ENCODE measurements at places on chromosomes 1 and 21.

GRCh38 chr21:17585875-17586450, 26.7 kb downstream of the BTG3 start:
- no peak overlapping the region for H3K4me3 ChIP-seq
- no peaks in the 10 kb centered on the region for H3K27me3 ChIP-seq
- H3K4me1 ChIP-seq: peaks cover 8% of the 10 kb centered on the region
- H3K36me3 ChIP-seq: no peaks in the 10 kb centered on the region
- DNase-seq: no peak

GRCh38 chr1:156789621-156790318, 22.4 kb downstream of the PRCC start:
- no peak overlapping the region for H3K27ac ChIP-seq
- no peak for DNase-seq
- H3K36me3 ChIP-seq: peaks cover 2% of the 10 kb centered on the region
- H3K4me1 ChIP-seq: no peaks in the 10 kb centered on the region

DNA sequence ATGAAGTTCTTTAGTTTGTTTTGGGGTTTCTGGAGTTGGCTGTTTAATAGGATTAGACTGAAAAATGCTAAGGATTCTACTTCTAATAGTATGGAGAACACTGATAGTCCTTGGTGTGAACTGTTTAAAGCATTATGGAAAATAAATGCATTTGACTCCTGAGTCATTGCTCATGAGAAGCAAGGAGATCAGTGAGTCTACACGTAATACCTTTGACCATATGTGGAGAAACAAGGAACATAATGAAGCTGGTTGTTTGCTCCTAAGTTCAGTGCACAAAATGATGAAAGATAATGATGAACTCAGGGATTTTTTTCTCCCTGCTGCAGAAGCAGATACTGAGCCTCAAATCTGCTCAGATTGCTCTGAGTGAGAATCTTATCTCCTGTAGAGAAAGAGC, 158.9 kb upstream of the COL11A1 start:
- no peak overlapping the region for H3K4me3 ChIP-seq
- H3K27me3 ChIP-seq: no peaks in the 10 kb centered on the region
- DNase-seq: no peak
- H3K36me3 ChIP-seq: no peaks in the 10 kb centered on the region
- no peaks in the 10 kb centered on the region for H3K4me1 ChIP-seq

- no peak for DNase-seq
- H3K27ac ChIP-seq: no peak overlapping the region
- peaks cover 1% of the 10 kb centered on the region for H3K36me3 ChIP-seq
- H3K4me3 ChIP-seq: no peak overlapping the region
- peaks cover 32% of the 10 kb centered on the region for H3K4me1 ChIP-seq
Observed at GRCh38 chr1:39394598-39394997, 96.8 kb upstream of the BMP8A start.

DNA sequence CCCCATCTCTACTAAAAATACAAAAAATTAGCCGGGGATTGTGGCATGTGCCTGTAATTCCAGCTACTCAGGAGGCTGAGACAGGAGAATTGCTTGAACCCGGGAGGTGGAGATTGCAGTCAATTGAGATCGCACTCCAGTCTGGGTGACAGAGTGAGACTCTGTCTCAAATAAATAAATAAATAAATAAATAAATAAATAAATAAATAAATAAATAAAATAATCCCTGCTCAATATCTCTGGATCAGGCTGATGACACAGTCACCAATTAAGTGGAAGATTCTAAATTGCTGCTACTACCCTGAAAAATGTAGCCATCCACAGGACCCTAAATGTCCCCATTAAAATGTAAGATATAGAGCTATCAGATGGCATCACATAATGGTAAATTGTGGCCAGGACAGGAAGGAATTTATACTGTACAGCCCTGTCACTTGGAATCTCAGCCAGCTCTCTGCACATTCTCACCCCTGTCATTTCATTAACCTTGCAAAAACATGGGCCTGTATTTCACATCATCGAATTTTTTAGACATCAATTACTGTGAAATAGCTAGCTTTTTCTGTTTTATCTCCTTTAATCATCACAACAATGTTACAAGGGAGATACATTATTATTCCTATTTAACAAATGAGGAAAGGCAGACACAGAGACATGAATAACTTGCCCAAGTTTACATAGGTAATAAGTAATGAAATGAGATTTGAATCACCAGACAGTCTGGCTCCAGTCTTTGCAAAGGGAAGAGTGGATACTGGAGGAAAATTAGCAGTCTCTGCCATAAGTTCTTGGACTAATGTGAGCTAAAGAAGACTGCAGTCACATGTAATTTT, 56.7 kb upstream of the NTPCR start:
- no peaks in the 10 kb centered on the region for H3K27me3 ChIP-seq
- no peak overlapping the region for H3K27ac ChIP-seq
- H3K4me3 ChIP-seq: no peak overlapping the region
- no peaks in the 10 kb centered on the region for H3K36me3 ChIP-seq

DNA sequence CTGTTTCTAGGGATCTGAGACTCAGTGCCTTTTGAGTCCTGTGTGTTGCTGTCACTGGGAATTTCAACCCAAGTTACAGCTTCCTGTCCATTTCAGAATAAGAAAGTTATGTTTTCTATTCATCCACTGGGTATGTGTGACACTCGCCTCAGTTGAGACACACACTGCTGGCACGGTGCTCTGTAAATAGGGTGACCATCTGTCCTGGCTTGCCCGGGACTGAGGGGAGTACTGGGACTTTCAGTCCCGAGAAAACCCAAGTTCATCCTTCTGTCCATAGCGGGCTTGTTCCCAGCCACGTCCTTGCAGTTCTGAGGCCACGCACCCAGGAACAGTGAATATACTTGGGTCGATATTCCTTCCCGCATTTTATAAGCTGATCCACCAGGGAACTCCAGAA, 56.3 kb upstream of the DISP3 start:
- no peak overlapping the region for H3K4me3 ChIP-seq
- H3K4me1 ChIP-seq: no peaks in the 10 kb centered on the region
- DNase-seq: no peak
- no peaks in the 10 kb centered on the region for H3K36me3 ChIP-seq
- H3K27ac ChIP-seq: no peak overlapping the region

GRCh38 chr1:115210302-115210711, 121.0 kb upstream of the TSPAN2 start:
- DNase-seq: no peak
- peaks cover 6% of the 10 kb centered on the region for H3K4me1 ChIP-seq
- no peaks in the 10 kb centered on the region for H3K36me3 ChIP-seq
- no peak overlapping the region for H3K27ac ChIP-seq

DNA sequence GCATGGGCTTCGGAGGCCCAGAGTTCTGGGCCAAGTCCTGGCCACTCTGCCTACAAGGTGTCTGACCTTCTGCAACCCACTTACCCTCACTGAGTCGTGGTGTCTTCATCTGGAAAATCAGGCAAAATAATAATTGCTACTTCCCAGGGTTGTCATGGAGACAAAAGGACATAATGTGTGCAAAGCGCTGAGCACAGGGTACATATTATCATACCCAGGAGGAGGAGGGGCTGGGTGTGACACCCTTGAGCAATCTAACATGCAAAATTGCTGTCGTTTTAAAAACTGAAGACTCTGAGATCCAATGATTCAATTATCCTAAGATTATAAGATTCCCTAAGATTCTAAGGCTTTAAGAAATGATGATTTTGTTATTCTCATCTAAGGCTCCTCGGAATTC, 459.5 kb downstream of the PTPRU start:
- no peak for DNase-seq
- H3K27me3 ChIP-seq: no peaks in the 10 kb centered on the region
- no peaks in the 10 kb centered on the region for H3K36me3 ChIP-seq
- no peak overlapping the region for H3K4me3 ChIP-seq
- no peak overlapping the region for H3K27ac ChIP-seq

- no peak overlapping the region for H3K4me3 ChIP-seq
- H3K4me1 ChIP-seq: no peaks in the 10 kb centered on the region
- DNase-seq: no peak
- no peaks in the 10 kb centered on the region for H3K27me3 ChIP-seq
- H3K36me3 ChIP-seq: no peaks in the 10 kb centered on the region
- no peak overlapping the region for H3K27ac ChIP-seq
Observed at GRCh38 chr1:215104283-215104682, 21.7 kb downstream of the KCNK2 start.

DNA sequence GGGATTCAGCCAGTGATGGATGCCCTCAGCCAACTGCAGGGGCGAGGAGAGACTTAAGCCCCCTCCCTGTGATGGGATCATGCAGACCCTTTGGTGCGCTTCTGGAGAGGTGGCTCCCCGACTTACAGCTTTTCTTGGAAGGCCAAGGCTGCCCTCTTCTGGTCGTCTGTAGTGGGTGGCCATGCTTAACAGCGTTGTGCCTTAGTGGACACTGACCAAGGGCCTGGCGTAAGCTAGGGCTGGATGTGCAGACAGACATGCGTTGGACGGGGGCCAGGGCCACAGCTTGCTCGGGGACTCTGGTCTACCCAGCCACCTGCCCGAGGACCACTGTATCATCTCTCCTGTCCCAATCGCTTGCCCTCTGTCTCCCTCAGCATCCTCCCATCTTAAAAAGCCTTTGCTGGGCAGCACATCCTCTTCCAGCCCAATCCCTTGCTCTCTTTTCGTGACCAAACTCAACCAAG, 5.5 kb downstream of the AZIN2 start:
- DNase-seq: peak; percentile 65
- H3K36me3 ChIP-seq: no peaks in the 10 kb centered on the region
- no peaks in the 10 kb centered on the region for H3K4me1 ChIP-seq
- no peaks in the 10 kb centered on the region for H3K27me3 ChIP-seq

GRCh38 chr1:37752583-37753471, 12.1 kb downstream of the EPHA10 start:
- no peaks in the 10 kb centered on the region for H3K4me1 ChIP-seq
- no peak overlapping the region for H3K27ac ChIP-seq
- H3K36me3 ChIP-seq: no peaks in the 10 kb centered on the region
- no peaks in the 10 kb centered on the region for H3K27me3 ChIP-seq
- DNase-seq: peak; percentile 55
- peak overlapping the region; percentile 32 for H3K4me3 ChIP-seq

GRCh38 chr1:16073490-16074119, at the start of gene FAM131C:
FAM131C (minus strand) TSS chr1:16073651; CDS start chr1:16073442, 209 bp downstream.
- H3K4me3 ChIP-seq: peak within 1 kb of the TSS; percentile 46
- H3K27me3 ChIP-seq: no peaks in the 10 kb centered on the region
- DNase-seq: peak; percentile 54
- H3K4me1 ChIP-seq: no peaks in the 10 kb centered on the region

DNA sequence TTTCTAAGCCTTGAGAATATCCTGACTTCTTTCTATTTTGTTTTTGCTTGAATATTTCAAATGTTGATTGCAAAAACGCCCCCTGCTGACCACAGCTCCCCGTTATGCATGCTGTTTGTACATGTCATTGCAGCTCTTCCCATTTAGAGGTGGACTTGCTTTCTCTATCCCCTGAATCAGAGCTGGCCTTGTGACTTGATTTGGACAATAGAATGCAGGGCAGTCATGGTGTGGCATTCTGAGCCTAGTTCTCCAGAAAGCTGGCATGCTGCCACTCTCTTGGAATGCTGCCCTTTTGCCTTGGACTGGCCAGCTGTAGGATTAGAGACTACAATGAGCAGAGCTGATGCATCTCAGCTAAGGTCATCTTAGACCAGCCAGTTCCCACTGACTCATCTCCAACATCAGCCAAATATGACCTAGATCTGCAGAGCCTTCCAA, 1561.5 kb downstream of the MRPL39 start:
- H3K36me3 ChIP-seq: no peaks in the 10 kb centered on the region
- no peak overlapping the region for H3K27ac ChIP-seq
- peak; percentile 34 for DNase-seq
- H3K4me3 ChIP-seq: no peak overlapping the region

- peaks cover 38% of the 10 kb centered on the region for H3K4me1 ChIP-seq
- DNase-seq: peak; percentile 98
- peaks cover 15% of the 10 kb centered on the region for H3K36me3 ChIP-seq
- H3K27me3 ChIP-seq: no peaks in the 10 kb centered on the region
- peak overlapping the region; percentile 47 for H3K4me3 ChIP-seq
- peak overlapping the region; percentile 100 for H3K27ac ChIP-seq
Observed at GRCh38 chr1:156746728-156747631, 4.5 kb downstream of the HDGF start.

GRCh38 chr21:40639616-40640194, 207.3 kb downstream of the DSCAM start:
- no peak overlapping the region for H3K4me3 ChIP-seq
- no peak for DNase-seq
- H3K27me3 ChIP-seq: no peaks in the 10 kb centered on the region

DNA sequence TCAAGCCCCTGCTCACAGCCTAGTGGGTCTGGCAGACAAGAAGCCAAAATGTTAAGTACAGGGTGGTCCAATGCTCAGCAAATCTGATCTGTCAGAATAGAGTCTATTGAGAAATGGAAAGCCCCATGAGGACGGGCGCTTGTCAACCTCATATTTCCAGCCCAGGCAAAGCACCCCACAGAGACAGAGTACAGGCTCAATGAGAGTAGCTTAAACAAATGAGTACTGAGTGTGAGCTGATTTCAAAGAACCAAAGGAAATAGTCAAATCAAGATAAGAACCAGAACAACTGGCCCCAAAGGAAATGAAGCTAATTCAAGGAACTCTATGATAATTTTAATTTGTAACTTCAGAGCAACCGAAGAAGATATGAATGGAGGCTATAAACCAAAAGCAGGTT, 44.6 kb upstream of the SLC30A1 start:
- H3K27me3 ChIP-seq: no peaks in the 10 kb centered on the region
- no peak overlapping the region for H3K27ac ChIP-seq
- H3K4me1 ChIP-seq: peaks cover 8% of the 10 kb centered on the region
- H3K4me3 ChIP-seq: no peak overlapping the region
- H3K36me3 ChIP-seq: no peaks in the 10 kb centered on the region

DNA sequence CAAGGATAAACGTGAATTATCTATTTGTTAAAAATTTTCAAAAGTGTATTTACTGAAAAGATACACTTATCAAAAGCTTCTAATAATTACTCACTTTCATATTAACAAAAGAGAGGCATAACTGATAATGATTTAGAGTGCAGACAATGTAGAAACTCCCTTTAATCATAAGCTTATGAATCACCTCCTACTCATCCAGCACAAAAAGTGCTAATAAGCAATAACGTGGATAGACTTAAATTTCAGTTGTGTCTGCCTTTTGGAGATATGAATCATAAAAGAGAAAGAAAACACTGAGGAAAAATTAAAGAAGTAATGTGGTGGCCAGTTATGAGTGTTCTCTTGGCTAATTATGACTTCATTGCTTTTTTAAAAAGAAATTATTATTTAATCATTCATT, 827.6 kb upstream of the B3GALT2 start:
- no peaks in the 10 kb centered on the region for H3K4me1 ChIP-seq
- H3K36me3 ChIP-seq: no peaks in the 10 kb centered on the region
- no peak overlapping the region for H3K4me3 ChIP-seq
- no peak for DNase-seq
- no peaks in the 10 kb centered on the region for H3K27me3 ChIP-seq

GRCh38 chr1:68808351-68808750, 311.5 kb upstream of the DEPDC1 start:
- no peak overlapping the region for H3K4me3 ChIP-seq
- H3K27me3 ChIP-seq: no peaks in the 10 kb centered on the region
- DNase-seq: no peak
- no peak overlapping the region for H3K27ac ChIP-seq
- H3K36me3 ChIP-seq: no peaks in the 10 kb centered on the region

DNA sequence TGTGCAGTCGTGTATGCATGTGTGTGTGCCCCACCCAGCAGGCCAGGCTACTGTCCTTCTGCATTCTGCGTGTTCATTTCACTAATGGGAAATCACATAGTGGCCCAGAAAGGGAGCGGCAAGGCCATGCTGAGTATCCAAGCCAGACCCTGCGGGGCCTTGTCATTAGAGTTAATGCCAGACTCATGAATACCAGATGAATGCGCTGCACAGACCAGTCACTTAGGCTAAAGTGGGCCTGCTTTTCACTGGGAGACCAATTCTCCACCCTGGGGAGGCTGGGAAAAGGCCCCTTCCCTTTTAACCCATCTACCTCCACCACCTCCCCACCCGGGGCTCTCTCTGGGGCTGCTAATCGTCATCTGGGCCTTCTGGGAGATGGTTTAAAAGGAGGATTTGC, 17.0 kb upstream of the GRIK3 start:
- no peak for DNase-seq
- H3K27ac ChIP-seq: no peak overlapping the region
- H3K27me3 ChIP-seq: no peaks in the 10 kb centered on the region
- no peaks in the 10 kb centered on the region for H3K4me1 ChIP-seq
